ENCODE measurements at places on chromosomes 12 and 14.

DNA sequence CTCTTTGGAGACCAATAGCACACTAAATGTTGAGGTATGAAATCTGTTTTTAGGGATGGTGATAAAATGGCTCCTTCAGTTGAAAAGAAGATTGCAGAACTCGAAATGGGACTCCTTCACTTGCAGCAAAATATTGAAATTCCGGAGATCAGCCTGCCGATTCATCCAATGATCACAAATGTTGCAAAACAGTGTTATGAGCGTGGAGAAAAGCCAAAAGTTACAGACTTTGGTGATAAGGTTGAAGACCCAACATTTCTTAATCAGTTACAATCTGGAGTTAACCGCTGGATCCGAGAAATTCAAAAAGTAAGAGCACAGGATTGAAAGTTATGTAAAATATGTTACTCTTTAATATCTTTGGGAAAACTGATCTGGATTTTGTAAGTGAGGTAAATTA, 15.3 kb downstream of the DYNC1H1 start:
- DNase-seq = no peak

DNA sequence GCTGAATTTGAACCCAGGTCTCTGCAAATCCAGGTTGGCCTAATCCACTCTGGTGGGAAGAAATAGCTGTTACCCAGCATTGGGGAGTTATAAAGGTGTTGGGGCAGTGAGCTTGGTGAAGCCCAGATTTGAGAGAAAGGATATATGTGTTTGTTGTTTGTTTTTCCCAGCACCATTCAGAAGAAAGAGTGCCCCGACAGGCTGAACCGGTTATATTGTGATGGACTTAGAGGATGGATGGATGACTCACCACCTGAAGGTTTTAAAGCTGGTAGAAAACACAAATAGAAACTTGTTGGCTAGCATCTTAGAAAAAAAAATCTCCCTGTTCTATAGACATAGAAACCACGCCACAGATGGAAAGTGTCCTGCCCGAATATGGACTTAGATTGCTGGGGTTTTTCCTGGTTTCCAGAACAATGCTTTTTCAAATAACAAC, 404.6 kb downstream of the MED13L start:
- DNase-seq = peak; percentile 39

GRCh38 chr12:123150275-123150743, 581 bp downstream of the PITPNM2 start:
- DNase-seq = no peak

- no peak for DNase-seq
Observed at GRCh38 chr12:104886418-104887401, 71.4 kb downstream of the SLC41A2 start.

DNA sequence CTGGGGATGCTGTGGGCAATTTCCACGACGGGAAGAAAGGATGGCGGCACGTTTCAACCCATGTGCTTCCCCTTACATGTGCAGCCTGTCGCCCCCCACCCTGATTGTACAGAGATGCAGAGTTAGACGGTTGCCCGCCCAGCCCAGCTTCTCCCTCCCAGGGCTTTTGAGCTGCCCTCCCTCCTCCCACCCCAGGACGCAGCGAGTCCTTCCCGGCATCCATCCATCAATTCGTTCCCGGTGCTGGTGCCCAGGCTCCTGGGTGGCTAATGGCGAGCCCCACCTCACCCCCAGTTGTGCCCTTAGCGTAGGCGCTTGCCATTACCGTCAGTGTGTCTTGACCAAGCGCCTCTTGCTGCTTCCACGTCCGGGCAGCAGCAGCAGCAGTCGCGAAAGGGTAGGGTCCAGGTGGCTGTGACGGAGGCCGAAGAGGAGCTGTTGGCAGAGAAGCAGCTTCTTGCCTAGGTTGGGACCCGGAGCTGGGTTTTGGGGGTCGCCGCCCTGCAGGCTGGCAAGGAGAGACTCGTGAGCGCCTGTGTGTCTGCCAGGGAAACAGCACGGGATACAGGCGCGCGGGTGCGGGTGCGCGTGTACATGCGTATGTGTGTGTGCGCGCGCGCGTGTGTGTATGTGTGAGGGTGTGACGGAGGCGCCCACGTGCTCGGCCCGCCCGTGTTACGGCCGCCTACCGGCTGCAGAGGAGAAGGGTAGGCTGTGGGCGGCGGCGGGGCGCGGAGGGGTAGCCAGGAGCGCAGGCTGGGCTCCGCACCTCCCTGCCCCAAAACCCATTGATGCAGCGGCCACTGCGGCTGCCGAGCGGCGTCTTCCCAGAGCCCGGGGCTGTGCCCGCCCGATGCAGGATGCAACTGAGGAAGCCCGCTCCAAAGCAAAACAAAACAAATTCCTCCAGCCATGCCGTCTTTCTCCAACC, at the start of gene SLC6A15:
SLC6A15 (minus strand) TSS at position 602 of the 931 bp plus-strand sequence. CDS start 20,679 bp downstream, outside the sequence.
- DNase-seq = peak; percentile 53

- DNase-seq = no peak
Observed at GRCh38 chr12:94140556-94140955, 7.8 kb upstream of the PLXNC1 start.

DNA sequence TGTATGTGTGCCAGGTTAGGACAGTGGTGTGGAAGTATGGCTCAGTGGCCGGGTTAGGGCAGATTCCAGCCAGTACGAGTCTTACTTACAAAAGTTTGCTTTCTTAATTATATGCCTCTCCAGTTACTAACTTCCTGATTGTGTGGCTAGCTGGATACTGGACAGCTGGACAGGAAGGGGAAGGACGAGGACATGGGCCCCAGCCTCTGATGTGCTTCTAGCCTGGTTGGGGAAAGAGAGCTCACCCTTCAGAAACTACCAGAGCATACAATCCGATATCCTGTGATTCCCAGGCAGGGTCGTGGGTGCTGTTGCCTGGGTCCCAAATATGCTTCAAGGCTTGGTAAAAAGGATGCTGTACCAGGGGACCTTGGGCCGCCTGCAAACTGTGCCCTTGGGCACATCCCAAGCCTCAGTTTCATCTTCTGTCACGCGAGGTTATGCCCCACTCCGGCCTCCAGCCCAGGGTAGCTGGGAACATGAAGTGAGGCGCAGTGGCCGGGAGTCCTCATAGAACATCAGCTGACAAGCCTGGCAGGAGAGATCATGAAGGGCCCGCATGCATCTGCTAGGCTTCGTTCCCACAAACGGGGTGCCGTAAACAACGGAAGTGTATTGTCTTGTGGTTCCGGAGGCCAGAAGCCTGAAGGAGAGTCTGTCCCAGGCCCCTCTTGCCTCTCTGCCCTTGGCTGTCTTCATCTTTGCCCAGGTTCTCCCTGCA, 23.2 kb upstream of the RIN3 start:
- DNase-seq = no peak

GRCh38 chr12:48924617-48925303, 532 bp downstream of the FKBP11 start:
- DNase-seq = no peak

- no peak for DNase-seq
Observed at GRCh38 chr12:110908377-110909152, 11.8 kb downstream of the MYL2 start.

GRCh38 chr12:40405419-40405818, 180.6 kb downstream of the LRRK2 start:
- DNase-seq = no peak

- no peak for DNase-seq
Observed at GRCh38 chr14:103310576-103311095, 23.4 kb upstream of the EIF5 start.

GRCh38 chr12:89073027-89073398, 279.3 kb downstream of the DUSP6 start:
- no peak for DNase-seq

DNA sequence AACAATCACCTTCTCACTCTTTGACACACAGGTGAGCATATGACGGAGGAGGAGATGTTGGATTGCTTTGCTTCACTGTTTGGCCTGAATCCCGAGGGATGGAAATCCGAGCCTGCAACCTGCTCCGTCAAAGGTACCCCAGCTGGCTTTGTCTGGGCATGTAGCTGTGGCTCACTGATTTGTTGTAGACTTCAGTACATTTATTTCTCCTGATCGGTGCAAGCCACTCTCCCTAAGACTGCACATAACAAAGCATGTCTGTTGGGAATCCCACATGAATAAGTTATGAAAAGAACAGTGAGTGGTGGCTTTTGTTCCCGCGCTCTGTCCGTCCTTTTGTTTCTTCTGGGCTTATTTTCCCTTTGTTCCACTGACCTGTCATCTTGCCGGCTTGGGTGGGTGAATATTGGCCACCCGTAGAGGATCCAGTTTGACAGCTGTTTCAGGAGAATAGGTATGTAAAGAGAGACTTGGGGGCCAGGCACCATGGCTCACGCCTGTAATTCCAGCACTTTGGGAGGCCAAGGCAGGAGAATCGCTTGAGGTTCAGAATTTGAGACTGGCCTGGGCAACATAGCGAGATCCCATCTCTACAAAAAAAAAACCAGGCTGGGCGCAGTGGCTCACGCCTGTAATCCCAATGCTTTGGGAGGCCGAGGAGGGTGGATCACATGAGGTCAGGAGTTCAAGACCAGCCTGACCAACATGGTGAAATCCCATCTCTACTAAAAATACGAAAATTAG, 20.0 kb upstream of the BCL7A start:
- DNase-seq = no peak

GRCh38 chr12:44930972-44931600, 55.0 kb upstream of the NELL2 start:
- peak; percentile 68 for DNase-seq

GRCh38 chr12:112162241-112162790, 37.0 kb downstream of the TRAFD1 start:
- DNase-seq = no peak

- no peak for DNase-seq
Observed at GRCh38 chr12:57219993-57220754, 3.6 kb downstream of the NXPH4 start.

GRCh38 chr14:96409701-96410100, 17.8 kb downstream of the AK7 start:
- no peak for DNase-seq

- DNase-seq = no peak
Observed at GRCh38 chr12:114976372-114976771, 292.4 kb upstream of the TBX3 start.

- no peak for DNase-seq
Observed at GRCh38 chr12:67991158-67991557, 1.9 kb downstream of the IFNG-AS1 start.

DNA sequence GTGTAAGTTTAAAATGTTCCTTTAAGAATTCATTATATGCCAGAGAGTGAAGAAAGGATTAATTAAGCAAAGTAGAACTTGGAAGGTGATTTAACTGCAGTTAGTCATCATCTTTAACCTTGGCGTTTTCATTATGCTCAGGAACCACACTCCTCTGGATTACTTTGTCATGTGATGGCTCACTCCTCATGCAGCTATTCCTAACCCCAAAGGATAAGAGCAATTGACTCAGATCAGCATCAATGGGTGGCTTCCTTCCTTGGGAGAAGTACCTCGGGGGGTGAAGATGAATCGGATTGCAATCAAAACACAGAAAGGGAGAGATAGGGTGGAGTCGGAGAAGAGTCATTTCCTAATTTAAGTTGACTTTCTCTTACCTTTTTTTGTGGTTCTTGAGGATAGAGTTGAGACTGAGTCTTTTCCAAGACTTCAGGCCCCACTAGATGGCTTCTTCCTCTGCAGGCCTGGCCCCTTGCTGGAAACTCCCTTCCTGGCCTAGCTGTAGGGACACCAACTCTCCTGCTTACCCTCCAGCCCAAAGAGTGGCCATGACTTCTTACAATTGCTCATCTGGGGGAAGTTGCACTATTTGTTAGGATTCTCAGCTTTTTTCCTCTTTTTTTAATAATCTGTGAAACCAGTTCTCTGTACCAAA, 238.6 kb upstream of the DDHD1 start:
- DNase-seq = no peak

GRCh38 chr14:64845878-64846277, 33.8 kb downstream of the SPTB start:
- no peak for DNase-seq

DNA sequence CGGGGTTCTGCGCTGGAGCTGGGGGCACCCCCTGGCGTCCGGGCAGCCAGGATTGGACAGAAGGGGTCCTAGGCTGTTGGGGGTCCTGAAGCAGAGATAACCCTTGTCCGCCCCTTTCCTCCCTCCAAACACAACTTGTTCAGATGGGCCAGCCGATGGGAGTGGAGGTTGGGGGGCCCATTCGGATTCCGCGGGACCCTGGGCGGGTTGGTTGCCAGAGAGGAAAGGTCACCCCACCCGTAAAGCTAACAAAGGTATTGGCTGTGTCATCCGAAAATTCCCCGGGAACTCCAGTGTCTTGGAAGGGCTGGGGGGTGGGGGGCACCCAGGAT, 1.3 kb downstream of the FAM222A start:
- no peak for DNase-seq

GRCh38 chr12:1502831-1503230, 91.5 kb downstream of the FBXL14 start:
- no peak for DNase-seq

GRCh38 chr12:3580094-3580749, 89.2 kb downstream of the PRMT8 start:
- no peak for DNase-seq

- DNase-seq = no peak
Observed at GRCh38 chr14:72528059-72528862, 365.6 kb downstream of the DPF3 start.

DNA sequence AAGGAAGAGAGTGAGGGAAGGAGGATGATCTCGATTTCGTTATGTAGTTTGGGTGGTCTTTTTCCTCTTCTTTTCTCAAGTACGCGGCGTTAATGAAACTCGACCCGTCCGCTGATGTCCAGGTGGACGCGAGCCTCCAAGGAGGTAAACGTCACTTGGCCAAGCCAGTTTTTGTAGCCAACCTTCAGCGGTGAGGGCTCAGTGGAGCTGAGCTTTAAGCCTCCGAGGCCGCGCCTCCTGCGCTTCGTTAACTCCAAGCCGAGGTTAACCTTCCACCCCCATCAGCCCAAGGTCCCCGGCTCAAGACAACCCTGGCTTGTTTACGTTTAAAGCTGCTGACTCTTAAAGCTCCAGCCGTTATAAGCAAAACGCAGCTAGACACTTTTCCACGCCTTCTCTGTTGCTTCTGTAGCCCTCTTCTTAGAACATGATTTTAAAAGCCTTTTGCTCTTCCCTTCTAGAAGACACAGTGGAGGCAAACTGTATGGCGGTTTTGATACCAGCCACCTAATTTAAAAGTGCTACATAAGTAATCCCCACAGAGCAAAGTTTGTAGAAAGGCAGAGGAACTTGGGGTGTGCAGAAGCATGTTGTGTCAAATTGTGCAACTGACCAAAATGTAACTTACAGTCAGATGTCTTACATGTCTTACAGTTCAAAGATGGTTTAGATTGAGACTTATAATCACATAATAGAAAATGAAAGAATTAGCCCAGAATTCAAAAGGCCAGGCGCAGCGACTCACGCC, 923 bp upstream of the ITPR2 start:
- no peak for DNase-seq

- no peak for DNase-seq
Observed at GRCh38 chr12:42730291-42730690, 140.7 kb upstream of the PRICKLE1 start.

- no peak for DNase-seq
Observed at GRCh38 chr14:55073856-55074255, 22.4 kb downstream of the MAPK1IP1L start.

DNA sequence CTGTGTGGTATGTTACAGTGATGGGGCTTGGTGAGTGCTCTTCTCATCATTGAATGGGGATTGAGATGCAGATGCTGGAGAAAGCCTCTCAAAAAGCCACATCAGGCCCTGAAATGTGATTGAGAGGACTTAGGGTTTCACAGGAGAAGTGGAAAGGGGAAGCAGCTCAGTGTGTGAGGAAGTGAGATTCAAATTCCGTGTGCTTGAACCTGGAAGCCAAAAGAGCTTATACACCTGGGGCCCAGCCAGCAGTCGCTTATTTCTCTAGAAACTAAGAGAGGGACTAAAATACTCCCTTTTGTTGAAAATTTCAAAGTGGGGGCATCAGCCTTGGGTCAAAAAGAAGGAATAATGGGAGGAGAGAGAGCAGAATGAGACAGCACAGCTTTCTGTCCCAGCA, 39.1 kb upstream of the GZMB start:
- DNase-seq = no peak

GRCh38 chr14:99717682-99718013, 33.5 kb downstream of the CYP46A1 start:
- DNase-seq = no peak
